ENCODE measurements at places on chromosomes 6 and 20.

GRCh38 chr6:36052097-36052496 lies 24.5 kb downstream of the MAPK14 start:
- DNase-seq, result no peak

DNA sequence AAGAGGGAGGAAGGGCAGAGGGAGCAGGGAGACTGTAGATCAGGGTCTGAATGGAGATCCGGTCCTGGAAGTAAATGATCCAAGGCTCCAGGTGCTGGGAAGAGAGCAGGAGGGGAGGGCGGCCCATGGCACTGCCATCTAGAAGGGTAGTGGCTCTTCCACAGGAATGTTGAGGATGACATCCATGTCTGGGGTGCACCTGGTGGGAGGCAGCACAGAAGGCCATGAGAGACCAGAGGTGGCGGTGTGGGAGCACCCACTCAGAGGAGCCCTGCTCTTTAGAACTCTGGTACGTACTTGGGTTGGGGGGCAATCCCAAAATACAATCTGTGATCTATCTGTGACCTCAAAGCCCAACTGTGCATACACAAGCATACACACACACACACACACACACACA lies 13.5 kb downstream of the DEFB132 start:
- no peak for DNase-seq

DNA sequence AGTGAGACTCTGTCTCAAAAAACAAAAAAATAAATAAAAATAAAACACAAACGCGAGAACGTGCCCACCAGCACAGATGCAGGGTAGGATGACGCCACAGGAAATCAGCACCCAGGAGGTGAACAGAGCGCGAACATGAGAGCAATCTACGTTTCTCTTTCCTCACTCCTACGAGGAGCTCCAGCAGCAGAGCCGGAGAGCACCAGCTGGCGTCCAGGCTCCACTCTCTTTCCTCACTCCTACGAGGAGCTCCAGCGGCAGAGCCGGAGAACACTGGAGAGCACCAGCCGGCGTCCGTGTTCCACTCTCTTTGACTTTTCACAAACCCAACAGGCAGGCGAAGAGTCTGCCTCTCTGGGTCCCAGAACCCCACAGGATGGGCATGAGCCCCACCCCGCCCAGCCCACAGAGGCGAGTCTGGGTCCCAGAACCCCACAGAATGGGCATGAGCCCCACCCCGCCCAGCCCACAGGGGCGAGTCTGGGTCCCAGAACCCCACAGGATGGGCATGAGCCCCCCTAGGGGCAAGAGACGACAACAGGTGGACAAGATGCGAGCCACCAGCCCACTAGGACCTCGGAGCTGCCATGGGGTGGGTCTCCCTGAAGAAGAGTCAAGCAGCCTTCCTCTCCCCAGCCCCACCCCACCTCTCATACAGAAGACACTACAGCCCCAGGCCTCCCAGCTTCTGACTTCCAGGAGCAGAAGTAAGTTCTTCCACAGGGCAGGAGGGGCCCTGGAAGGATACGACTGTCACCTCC lies 20.2 kb downstream of the ZBTB46 start:
- no peak for DNase-seq

DNA sequence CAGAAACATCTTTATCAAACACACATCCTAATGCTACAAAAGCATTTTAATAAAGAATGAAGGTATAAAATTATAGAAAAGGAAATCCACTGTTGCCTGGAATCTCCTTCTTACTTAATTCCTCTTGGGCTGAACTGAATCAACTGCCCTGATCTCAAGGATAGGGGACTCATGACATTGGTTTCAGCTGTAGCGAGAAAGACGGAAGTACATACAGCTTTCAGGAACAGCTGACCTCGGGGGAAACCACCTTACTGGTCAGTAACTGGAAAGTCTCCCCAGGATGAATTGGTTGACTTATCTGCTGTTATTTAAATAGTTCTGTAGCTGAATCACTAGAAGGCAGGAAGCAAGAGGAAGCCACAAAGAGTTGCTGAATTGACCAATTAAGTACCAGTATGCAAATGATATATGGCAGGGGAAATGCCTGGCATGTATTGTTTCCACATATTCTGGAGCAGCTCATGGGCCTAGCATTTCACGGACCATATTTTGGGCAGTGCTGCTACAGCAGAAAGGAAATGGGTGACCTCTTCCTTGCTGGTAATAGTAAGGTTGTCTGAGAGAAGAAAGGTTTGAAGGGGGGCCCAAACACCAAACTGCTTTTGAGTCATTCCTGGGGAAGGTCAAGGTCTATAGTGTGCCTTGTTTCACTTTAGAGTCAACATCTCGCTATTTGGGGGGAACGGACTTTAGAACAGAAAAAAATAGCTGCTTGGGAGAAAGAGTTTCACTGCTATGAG lies 43.7 kb upstream of the MAP7 start:
- DNase-seq, result no peak
